ENCODE measurements at places on chromosomes 1 and 21.

GRCh38 chr1:236206548-236206947 lies 64.2 kb downstream of the GPR137B start:
- no peak for DNase-seq

DNA sequence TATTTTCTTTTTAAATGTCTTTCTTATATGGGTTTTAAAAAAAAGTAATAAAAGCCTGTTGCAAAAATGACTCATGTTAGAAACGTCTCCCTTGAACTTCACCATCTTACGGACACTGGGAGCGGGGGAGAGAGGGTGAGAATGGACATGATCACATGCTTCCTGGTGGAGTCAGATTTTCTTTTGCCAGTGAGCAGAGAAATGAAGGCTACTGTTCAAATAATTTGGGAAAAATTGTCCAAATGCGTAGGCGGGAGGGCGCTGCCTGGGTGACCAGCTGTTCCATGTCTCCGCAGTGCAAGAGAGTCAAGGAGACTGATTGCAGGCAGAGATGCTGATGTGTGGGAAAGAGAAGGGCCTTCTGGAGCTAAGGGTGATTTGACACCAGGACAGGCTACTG lies 23.1 kb downstream of the EIF2D start:
- no peak for DNase-seq

DNA sequence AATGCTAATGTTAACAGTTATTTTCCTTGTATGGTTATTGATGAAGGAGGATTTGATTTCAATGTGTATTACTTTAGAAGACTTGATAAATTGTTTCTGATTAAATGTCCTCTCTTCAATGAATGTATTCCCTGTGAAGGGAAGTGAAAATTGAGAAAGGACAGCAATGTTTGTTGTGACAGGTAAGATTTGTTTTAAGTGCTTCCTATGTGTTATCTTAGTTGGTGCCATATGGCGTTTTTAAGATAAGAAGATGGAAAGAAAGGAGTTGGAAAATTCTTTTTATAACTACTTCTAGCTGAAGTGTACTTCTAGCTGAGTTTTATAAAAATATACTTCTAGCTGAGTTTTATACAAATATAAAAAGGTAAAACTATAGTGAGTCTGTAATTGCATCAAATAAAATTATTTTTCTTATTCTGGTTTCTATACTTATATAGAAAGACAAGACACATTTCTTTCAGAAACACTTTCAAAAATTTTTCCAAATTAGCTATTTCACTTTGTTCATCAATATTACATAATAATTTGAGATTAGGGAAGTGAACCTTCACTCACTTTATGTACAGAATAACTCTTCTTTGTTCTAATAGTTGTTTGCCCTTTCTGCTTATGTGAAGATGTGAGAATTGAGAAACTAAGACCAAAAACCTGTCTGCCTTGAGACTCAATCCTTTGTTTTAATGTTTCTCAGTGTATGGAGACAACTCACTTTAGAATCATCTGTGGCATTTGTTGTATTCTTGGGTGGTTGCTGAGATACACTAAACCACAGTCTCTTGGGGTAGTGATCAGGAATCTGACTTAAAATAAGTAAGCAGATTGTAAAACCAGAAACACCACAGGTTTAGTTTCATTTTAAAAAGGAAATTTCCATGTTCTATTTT lies 382.9 kb upstream of the B3GALT2 start:
- DNase-seq: no peak

- no peak for DNase-seq
These were observed 35.9 kb downstream of the VPS26C start for GRCh38 chr21:37231249-37231645.

DNA sequence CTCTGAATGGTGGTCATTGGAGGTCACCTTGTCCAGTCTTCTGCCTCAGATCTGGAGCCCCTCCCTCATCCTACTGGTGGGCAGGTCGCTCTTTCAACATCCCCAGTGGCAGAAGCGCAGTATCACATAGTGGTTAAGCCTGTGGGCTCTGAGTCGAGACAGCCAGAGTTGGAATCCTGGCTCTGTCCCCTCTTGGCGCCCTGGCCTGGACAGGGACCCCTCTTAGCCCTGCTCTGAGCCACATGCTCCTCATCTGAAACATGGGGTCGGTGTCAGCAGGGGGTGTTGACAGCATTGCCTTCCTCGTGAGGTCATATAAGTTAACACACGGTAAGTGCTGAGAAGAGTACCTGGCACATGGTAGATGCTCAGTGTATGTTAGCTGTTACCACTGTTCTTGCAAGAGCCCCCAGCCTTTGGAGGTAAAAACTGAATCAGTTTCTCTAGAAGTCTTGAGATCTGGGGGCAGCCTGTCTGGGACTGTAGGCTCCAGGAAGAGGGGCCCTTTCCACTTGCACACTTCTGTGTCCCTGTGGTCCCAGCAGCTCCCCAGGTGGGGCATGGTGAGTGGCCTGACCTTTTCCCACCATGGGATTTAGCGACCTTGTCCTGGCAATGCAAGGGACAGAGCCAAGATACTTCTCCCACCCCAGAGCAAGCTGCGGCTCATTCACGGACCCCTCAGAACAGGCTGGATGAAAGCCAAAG lies 6.4 kb downstream of the ZC3H12A start:
- DNase-seq: no peak

Data from stimulated activated CD4-positive, alpha-beta T cell treated with anti-CD3 and anti-CD28 coated beads, Interleukin-1b, Interleukin-23, amount 100 ng/mL, for 1 hour (primary cell).